Large intestine (tissue), 12 donors: ENCODE measurements at places on chromosomes 6 and 20.

GRCh38 chr6:136927292-136927691 is 5.2 kb downstream of the SLC35D3 start:
- DNase-seq: no peak

DNA sequence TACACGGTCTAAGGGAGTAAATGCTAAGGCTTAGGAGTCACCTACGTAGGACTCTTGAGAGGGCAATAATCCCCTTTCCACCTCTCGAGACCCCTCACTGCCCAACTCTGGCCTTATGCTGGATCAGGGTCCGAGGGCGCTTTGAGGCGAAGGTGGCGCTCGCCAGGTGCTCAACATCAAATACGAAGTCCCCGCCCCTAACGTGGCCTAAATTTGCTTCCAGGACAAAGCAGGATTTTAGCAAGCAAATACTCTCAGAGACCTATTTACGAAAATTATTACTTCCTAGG is 406 bp upstream of the TRIM26 start:
- DNase-seq: no peak

DNA sequence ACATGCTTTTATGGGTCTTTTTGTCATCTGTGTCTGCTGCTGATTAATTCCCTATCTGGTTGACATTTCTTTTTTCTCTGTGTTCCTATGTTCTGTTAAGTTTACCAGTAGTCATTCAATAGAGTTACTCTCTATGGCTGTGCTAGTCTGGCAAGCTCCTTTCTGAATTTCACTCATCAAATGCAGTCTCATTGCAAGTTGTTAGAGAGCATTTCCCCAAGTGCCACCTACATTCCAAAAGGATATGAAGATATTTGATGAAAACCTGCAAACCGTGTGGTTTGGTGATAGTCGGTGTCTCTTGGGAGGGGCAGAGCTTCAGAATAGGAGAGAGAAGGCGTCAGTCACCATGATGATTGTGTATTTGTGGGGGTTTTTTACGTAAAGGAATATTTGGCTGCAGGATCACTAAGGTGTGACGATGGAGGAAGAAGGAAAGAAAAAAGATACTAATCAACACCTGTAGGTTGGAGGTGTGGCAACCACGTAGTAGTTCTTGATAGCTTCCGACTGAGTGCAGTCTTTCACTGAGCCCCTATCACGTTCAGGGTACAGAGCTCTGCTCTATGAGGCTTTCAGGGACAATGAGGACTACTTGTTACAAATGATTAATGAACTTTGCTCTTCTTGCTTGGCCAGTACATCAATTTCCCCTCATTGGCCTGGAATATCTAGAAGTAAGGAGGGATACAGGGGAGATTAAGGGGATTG is 73.1 kb upstream of the TNFAIP3 start:
- DNase-seq: no peak

GRCh38 chr6:37818536-37819176 is 871 bp upstream of the ZFAND3 start:
- peak; percentile 97 for DNase-seq

GRCh38 chr6:72216222-72217068 is 330.1 kb downstream of the RIMS1 start:
- peak; percentile 3 for DNase-seq

DNA sequence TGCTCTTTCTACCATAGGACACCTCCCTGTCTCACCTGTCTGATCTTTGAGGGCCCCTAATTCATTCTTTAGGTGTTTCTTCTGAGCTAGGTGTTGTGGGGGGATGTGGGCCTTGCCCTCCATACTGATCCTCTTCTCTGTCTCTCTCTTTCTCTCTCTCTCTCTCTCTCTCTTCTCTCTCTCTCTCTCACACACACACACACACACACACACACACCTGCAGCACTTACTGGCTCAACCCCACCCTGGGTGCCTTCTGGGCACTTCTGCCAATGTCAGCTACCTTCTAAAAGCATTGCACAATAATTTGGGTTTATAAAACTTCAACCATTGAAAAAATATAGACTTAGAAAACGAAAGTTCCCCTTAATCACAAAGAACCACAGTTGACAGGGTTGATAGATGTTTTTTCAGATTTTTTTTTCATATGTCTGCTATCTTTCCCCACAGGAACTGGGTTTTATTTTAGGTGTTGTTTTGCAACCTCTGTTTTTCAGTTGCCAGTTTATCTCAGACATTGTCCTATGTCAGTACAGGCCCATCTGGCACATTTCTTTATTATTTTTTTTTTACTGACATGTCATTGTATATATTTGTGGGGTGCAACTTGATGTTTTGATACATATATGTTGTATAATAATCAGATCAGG is 28.1 kb downstream of the PKIG start:
- no peak for DNase-seq

DNA sequence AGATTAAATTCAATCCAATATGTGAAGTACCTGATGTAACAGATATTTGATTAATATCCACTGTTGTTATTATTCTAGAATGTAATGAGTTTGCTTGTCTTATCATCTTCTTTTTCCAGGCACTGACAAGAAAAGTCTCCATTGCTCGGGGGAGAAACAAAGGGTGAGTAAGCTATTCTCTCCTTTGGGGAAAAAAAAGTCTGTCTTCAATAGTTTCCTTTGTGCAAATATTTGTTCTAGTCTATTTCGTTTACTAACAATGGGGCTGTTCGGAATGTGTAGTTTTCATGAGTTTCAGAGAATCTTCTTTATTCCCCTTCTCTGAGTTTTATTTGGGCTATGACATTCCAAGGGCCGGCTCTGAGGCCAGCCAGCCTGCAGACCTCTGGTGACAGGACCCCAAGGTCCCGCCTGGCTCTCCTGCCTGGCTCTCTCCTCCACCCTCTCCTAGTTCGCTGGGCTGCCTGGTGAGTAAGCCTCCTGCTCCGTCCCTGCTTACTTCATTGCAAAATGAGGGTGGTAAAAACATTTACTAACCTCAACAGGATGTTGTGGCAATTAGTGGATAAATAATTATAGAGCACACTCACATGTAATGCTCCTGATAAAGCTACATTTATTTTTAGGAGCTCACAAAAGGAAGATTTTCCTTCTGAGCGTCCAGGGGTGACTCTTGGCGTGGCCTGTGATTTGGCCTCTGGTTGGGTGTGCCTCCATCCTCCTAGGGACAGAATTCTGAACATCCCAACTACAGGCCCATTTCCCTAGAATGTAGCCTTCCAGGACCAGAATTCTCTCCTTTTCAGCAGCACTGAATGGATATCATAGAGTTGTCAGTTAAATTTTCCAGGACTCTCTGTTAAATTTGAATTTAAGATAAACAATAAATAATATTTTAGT is 43.1 kb upstream of the SNX9 start:
- no peak for DNase-seq

DNA sequence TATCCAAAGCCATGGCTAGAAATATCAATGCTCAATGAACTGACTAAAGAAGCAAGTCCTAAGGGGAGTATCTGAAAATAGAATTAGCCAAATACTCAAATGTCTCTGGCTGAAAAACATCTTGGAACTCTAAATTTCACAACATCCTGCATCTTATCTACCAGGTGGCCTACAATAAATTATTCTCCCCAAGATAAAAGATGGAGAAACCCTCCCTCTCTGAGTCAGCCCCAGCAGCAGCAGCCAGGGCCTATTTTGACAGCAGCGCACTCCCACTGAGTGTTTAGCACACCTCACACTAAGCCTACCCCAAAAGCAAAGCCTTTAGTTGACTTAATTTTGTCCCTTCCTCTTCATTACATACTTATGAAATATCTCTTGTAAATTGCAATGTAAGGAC is 5.9 kb downstream of the CALHM6 start:
- no peak for DNase-seq

GRCh38 chr6:146984251-146984924 is 219.8 kb upstream of the STXBP5 start:
- DNase-seq: no peak

GRCh38 chr6:33289784-33290315 is 449 bp downstream of the PFDN6 start:
- DNase-seq: no peak

GRCh38 chr20:47335251-47336128 is 21.0 kb downstream of the ZMYND8 start:
- DNase-seq: no peak

DNA sequence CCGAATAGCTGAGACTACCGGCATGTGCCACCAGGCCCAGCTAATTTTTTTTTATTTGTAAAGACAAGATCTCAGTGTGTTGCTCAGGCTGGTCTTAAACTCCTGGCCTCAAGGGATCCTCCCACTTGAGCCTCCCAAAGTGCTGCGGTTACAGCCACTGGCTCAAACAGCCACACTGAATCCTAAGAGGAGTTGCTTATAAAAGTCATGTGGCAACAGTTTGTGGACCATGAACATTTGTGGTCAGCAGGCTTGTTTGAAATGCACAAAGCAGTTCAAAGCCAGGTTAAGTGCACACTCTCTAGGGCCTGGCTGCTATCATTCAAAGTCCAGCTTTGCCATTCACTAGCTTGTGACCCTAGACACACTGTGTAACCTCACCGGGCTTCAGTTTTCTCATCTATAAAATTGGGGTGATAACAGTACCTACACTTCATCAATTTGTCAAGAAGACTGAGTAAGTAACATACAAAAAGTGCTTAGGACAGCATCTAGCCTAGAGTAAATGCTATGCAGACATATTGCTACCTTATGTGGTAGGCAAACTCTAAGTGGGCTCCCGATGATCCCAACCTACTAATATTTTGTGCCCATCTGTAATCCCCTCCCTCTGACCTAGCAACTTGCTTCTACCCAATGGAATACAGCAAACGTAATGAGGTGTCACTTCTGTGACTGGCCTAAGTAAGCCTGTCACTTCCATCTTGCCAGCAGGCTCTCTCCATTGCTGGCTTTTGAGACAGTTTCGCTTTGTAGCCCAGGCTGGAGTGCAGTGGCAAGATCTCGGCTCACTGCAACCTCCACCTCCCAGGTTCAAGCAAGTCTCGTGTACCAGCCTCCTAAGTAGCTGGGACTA is 122.9 kb downstream of the ZMYND8 start:
- peak; percentile 43 for DNase-seq

GRCh38 chr6:89269252-89269651 is 45.8 kb downstream of the GABRR2 start:
- no peak for DNase-seq

GRCh38 chr20:23163562-23163961 is 77.4 kb upstream of the CD93 start:
- no peak for DNase-seq

- no peak for DNase-seq
Measured at GRCh38 chr20:19232997-19233794, 20.8 kb downstream of the SLC24A3 start.

DNA sequence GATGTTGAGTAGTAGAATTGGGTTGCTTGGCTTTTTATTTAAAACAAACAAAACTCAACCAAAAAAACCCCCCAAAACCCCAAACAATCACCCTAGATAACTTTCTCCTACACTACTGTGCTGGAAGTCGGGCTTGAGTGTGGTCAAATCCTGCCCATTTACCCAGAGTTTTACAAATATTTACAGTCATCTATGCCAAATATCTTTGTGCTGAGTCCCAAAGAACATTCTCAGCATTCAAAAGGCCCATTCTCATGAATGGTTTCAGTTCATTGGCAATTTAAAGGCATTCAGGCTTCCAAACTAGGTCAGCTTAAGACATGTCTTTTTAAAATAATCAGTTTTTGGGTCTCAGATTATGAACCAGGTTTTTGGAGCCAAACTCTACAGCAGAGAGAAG is 1.8 kb downstream of the RNF144B start:
- no peak for DNase-seq

DNA sequence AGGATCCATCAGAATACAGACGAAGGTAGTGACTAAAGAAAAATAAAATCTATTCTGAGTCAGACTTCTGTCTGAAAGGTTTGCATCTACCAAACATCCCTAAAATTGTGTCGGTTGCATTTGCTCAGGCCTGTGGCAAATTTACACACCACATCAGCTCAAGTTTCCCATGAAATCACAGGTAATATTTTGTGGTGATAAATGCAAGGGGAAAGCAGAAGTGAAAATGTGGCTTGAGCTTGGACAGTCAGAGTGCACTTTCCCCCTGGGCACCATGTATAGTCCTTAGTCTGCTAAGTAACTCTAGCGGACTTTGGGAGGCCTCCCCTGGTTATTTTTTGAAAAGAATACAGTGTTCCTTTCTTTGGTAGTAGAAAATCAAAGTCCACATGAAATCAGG is 159.1 kb downstream of the PKHD1 start:
- DNase-seq: peak; percentile 38

- no peak for DNase-seq
Measured at GRCh38 chr6:73152966-73153757, 72.1 kb downstream of the KHDC1L start.

- DNase-seq: no peak
Measured at GRCh38 chr6:80319196-80319595, 212.7 kb downstream of the BCKDHB start.

DNA sequence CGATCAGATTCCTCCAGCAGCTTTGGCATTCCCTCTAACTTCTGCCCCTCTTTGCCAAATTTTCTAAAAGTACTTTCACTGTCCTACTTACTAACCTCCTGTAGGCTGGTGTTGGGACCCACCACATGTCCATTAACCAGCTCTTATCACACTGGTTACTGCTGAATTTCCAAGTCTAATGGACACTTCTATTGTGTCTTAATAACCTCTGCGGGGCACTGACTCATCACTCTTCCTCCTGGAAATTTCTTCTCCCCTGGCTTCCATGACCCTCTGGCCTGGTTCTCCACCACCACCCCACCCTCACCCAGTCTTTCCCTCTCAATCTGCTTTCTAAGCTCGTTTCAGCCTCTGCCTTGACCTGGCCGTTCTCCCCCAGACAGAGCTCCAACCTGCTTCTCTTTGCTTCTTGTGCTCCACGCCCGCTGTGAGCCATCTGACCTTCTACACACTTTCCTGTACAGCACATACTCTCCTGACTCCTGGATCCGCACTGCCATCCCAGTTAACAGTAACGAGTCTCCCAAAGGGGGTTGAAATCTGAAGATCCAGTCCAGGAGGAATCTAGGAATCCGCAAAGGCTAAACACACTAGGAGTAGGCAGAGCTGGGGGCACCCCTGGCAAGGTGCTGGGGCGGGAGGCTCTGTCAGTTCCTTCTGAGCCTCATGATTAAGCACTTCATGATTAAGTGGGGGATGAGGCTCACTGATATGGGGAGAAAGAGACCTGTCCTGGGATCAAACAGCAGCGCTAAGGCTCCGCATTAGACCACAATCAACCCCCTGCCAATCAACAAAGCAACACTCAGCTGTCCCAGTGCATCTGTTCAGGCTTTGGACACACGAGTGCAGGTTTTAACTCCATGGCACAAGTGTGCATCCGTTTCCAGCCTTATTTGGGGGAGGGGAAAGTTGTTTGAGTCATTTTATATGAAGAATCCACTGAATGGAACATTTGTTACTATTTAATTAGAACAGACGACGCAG is 146.3 kb downstream of the LY86 start:
- DNase-seq: no peak

GRCh38 chr20:48057251-48057650 is 272.0 kb upstream of the SULF2 start:
- no peak for DNase-seq

- peak; percentile 82 for DNase-seq
Measured at GRCh38 chr20:17856024-17856564, 112.5 kb downstream of the SNX5 start.
